ENCODE measurements at places on chromosomes 2 and 18.

DNA sequence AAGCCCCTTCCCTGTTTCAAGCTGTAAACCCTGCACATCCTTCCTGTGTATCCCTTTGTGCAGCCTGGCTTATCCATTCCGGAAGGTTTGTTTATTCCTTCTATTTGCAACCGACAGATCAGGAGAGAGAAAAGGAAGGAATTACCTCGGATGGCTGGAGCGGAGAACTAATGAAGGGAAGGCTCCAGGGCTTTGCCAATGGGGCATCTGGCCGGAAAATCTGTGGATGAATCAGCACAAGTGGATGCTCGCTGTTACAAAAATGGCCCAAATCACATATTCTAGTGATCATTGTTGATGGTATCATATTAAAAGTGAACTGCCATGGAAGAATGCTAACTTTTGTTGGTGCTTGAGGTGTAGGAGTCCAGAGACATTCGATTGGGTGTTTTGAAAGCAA lies 97.1 kb downstream of the AQP4 start:
- no peak for DNase-seq

- DNase-seq = no peak
Measured at GRCh38 chr2:75348307-75348706, 149.0 kb upstream of the TACR1 start.

DNA sequence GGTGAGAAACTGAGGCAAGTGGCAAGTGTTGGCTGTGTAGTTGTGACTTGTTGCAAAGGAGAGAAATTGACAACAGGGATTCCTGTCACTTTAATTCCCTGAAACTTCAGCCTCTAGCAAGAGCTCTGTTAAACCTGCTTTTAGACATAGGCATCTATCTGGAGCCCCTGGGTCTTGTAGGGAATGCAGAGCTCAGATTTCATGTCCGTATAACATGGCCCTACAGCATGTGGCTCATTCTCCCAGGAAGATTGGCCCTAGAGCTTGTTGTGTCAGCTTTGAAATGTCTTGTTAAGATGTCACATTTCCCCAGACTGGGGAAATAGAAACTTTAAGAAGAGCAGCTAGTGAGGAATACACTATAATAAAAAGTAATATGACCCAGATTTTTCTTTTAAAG lies 115.8 kb downstream of the POLE4 start:
- no peak for DNase-seq

DNA sequence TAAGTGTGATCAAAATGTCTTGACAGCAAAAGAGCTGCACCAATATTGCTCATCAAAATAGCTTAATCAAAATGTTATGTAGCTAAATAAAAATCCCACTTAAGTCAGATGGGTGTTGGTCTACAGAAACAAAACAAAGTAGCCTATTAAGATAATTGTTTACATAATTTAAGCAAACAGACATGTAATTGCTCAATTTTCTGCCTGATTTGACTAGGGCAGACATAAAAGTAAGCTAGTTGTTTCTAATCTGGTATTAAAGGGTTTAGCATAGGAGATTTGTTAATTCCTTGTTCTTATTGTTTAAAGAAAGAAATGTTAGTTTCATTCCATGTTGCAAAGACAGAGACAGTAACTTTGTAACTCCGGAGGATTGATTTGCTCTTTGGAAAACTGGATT lies 11.5 kb upstream of the FEZ2 start:
- no peak for DNase-seq

GRCh38 chr2:174183076-174183475 lies 65.3 kb downstream of the OLA1 start:
- DNase-seq = no peak

- no peak for DNase-seq
Measured at GRCh38 chr2:23464905-23465537, 80.0 kb downstream of the KLHL29 start.

- DNase-seq = no peak
Measured at GRCh38 chr2:192044496-192044895, 150.2 kb downstream of the TMEFF2 start.

DNA sequence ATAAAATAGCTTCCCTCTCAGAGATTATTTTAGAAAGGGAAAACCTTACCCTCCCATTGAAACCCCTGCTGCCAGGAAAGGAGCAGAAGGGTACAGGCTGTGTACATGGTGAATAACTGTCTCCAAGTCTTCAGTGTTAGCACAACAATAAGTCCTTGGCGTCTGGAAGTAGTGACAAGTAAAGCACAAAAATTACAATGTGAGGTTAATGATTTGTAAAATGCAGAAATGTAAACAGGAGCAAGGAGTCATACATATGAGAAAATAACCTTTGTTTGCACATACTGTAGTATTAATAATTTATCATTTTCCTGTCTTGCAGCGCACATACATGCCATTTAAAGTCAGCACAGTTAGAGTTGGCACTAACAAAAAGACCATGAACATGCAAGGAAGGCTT lies 40.5 kb downstream of the ABHD3 start:
- DNase-seq = no peak

GRCh38 chr2:221342388-221342787 lies 229.7 kb downstream of the EPHA4 start:
- no peak for DNase-seq

DNA sequence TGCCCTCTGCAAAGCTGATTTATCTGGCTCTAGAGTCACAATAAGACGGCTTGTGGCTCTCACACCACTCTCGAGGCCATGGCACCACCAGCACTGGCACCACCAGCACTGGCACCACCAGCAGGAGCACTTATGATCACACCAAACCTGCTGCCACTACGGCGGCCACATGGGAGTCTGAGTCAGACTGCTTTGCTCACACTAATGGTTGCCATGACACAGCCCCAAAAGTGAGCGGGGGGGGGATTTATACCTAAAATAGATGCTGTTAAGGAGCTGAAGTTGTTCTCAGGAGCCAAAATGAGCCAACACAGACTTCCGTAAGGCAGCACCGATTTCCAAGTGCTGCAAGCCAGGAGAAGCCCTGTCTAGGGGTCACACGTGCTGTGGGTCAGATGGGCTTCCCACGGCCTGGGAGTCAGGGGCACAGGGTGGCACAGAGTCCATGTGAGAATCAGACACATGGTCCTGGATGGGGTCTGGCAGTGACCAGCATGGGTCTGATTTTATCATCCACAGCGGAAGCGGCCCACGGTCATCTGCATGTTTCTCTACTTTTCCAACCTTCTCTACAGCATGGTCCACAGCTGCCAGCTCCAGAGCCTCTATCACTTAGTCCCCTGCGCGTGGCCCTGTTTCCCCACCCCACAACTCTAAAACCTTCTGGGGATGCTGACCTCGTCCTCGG lies 16.7 kb downstream of the DNMT3A start:
- DNase-seq = no peak

GRCh38 chr2:34899079-34899478 lies 1300.0 kb upstream of the FAM98A start:
- no peak for DNase-seq

DNA sequence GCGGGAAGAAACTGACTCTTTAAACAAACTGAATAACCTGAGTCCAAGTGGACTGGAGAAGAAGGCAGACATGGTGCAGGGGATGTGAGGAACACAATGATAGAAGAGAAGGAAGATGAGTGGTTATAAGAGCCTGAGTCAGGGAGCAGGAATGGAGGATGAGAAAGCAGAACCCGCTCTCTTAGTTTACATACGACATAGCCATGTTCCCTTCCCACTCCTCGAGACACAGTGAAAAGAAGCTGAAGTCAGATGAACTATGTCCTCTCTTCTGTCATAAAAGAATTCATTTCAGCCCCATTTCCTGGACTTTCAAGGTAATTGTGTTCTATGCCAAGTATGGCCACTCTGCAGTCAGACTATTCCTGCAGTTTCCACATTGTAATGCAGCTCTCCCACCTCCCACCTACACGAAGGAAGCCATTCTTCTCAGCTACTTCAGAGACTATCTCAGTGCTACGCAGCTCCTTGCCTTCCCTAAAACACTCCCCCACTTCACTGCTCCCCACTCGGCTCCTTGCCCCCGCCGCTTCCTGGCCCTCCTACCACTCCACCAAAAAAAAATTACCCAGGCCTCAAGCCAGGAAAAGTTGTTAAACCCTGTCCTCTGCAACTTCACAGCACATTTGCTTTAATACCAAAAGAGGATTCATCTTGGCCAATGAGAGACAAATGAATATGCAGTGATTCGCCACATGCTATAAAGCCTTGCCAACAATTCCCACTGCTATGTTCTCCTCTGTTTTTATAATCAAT lies 323.4 kb upstream of the EPHA4 start:
- no peak for DNase-seq

GRCh38 chr2:190853531-190854383 lies 26.9 kb upstream of the GLS start:
- no peak for DNase-seq

DNA sequence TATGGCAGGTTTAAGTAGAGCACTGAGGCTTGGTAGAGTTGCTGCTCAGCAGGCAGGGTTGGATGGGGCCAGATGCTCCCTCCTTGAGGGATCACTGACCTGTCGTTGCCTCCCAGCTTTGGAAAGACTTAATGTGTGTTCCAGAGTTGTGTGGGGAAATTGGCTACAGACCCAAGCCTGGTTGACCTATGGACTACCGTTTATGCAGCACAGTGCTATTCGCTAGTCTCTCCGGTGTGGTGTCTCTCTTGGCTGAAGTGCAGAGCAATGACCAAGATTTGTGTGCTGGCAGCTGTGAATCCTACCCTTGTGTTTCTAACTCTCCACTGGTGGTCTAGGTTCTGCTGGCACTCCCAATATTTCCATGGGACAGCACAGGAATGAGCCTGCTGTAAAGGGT lies 29.8 kb upstream of the SLC4A10 start:
- DNase-seq = no peak

GRCh38 chr2:170354388-170354787 lies 176.4 kb downstream of the MYO3B start:
- no peak for DNase-seq

GRCh38 chr2:30031184-30031583 lies 109.8 kb upstream of the ALK start:
- DNase-seq = no peak

DNA sequence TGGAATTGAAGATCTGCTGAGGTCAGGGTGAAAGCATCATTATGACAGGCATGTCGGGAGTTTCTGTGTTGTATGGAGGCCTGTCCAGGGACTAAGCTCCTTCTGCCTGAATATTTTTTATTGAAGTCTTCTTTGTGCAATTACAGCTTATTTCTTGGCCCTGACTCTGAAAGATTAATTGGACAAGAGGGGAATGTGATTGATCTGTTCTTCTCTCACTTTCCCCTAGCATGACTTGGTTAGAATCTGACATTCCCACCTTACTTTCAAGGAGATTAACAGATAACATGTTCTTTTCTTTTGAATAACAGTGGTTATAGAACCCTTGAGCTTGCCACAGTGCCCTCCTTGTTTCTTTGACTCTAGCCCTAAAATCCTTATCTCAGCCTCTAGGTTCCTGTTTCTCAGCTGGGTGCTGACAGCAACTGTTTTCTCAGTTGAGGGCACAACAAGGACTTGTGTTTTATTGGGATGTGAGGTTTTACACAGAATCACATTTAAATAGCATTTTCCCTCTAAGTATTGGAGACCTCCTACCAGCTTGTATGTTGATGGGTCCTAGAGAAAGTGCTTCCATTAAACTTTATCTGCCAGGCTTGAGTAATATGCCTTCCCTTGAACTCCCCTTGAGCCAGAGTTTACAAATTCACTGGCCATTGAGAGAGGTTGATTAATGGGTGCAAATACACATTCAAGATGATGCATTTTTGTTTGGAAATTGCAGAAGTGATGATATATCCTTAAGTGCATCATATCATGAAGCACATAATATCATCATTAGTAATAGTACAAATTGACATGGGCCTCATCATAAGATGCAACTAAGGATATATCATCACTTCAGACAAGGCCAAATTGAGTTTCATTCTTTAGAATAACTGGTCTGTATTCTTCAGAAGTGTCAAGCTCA lies 12.5 kb downstream of the TTLL4 start:
- DNase-seq = no peak

GRCh38 chr2:233351423-233351822 lies 2.9 kb upstream of the DGKD start:
- no peak for DNase-seq

DNA sequence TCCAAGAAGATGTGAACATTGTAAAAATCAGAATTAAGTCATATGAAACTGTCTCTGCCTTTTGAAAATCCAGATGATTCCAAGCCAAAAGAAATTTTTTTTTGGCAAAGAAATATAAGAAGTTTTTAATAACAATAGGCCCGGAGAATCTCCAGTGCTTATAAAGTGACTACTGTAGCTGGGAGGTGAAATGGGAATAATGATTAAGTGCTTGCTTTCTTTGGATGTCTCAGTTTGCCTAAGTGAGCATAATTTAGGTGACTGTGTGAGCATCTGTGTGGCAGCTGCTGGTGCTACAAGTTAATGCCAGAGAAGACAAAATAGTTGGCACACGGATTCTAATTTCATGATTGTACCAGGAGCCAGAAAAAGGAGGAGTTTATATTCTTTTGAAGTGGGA lies 185.0 kb downstream of the LTBP1 start:
- no peak for DNase-seq

DNA sequence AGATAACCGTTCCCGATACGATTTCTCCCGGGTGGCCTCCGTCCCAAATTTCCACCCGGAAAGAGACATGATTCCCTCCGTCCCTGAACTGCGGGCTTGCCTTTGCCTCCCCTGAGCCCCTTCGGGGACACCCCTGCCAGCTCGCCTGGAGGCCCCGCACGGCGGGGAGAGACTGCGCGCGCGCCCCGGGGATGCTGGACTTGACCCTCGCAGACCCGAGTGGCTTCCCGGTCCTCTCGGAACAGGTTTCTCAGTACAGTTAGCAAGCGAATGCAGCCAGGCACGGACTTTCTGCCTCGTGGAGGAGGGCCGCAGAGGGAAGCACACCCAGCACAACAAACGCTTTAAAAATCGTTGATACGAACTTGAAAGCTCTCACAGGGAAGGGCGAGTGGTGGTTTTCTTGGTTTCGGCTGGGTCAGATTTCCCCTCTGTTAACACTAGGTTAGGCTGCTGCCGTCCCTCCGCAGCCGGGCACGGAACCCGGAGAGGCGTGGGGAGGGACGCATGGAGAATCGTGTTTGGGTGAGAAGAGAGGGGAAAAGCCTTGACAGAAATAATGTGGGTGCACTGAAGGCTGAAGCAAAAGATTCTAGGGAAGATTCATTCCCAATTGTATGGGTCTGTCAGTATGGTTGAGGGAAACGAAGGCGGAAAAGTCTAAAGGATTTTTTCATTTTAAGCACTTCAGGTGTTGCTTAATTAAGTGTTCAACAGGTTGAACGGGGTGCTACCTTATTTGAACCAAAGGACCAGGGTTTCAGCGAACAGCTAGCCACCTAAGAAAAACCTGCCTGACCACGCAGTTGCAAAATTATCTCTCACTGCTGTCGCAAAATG lies 916 bp downstream of the TNFRSF11A start:
- peak; percentile 45 for DNase-seq

GRCh38 chr2:226656367-226656766 lies 143.3 kb downstream of the IRS1 start:
- DNase-seq = no peak

GRCh38 chr2:151619337-151619989 lies 114.8 kb downstream of the NEB start:
- no peak for DNase-seq

- DNase-seq = peak; percentile 72
Measured at GRCh38 chr18:69898241-69898861, 49.3 kb downstream of the CD226 start.

- peak; percentile 6 for DNase-seq
Measured at GRCh38 chr2:218802386-218802994, 20.5 kb downstream of the CYP27A1 start.

- no peak for DNase-seq
Measured at GRCh38 chr2:190526105-190526750, 8.3 kb downstream of the NEMP2 start.

Data from activated CD4-positive, alpha-beta T cell treated with anti-CD3 and anti-CD28 coated beads, Interleukin-2, Interleukin-6, amounts not matched to agents 100 ng/mL and 50 ng/mL, durations not matched to agents 16 hours and 8 hours (primary cell).